Tibial nerve (tissue), 4 donors: ENCODE measurements at places on chromosomes 6 and 20. TPM values are rescaled to one million over a fixed set of nuclear protein-coding genes. Genes with fewer than 3 reads are reported as not detected.

Gene TFAP2D
- total RNA-seq, result not detected

GRCh38 chr20:11296951-11297350, 620.7 kb upstream of the BTBD3 start:
- no peak overlapping the region for H3K4me3 ChIP-seq
- no peaks in the 10 kb centered on the region for H3K27me3 ChIP-seq
- H3K4me1 ChIP-seq, result no peaks in the 10 kb centered on the region
- no peak for DNase-seq

DNA sequence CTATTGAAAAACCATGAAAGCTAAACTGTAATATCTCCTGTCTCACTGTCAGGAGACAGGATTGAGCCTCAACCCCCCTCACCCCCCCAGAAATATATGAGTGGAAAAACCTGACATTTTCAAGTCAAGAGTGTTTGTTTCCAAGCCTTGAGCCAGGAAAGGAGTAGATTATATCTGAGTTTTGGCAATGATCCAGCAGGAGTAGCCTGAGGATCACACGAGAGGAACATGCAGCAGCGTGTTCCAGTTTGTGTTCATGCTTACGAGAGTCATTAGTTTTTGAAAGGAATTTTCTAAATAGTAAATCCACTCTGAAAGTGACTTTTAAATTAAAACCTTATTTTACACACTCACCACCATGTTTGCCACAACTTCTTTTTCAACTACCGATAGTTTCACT, 15.8 kb downstream of the IL22RA2 start:
- DNase-seq, result no peak
- no peaks in the 10 kb centered on the region for H3K27me3 ChIP-seq
- H3K4me1 ChIP-seq, result no peaks in the 10 kb centered on the region
- no peaks in the 10 kb centered on the region for H3K36me3 ChIP-seq
- H3K4me3 ChIP-seq, result no peak overlapping the region

DNA sequence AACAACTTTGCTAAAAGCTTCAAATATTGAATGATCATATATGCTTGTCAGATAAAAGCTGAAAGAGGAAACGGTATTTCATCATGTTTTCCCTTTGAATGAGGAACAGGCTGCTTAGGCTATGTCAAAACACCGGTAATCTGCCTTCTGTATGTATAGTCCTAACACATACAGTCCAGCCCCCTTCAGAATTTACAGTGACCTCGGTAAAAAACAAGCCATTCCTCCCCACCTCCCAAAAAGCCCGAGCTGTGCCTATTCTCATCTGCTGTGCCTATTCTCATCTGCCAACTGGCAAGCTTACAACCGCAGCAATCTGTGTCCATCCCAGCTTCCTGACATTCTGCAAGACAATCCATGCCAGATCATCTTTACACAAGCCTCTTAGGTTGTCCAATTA, 26.8 kb upstream of the UBE2J1 start:
- H3K27me3 ChIP-seq, result no peaks in the 10 kb centered on the region
- DNase-seq, result no peak
- no peak overlapping the region for H3K4me3 ChIP-seq
- H3K4me1 ChIP-seq, result no peaks in the 10 kb centered on the region
- H3K27ac ChIP-seq, result no peak overlapping the region
- no peaks in the 10 kb centered on the region for H3K36me3 ChIP-seq

GRCh38 chr6:143570147-143570853, 58.8 kb upstream of the FUCA2 start:
- no peaks in the 10 kb centered on the region for H3K4me1 ChIP-seq
- no peak overlapping the region for H3K4me3 ChIP-seq
- no peak overlapping the region for H3K27ac ChIP-seq
- H3K36me3 ChIP-seq, result no peaks in the 10 kb centered on the region
- no peak for DNase-seq
- no peaks in the 10 kb centered on the region for H3K27me3 ChIP-seq
